ENCODE measurements at places on chromosomes 16 and 17.

DNA sequence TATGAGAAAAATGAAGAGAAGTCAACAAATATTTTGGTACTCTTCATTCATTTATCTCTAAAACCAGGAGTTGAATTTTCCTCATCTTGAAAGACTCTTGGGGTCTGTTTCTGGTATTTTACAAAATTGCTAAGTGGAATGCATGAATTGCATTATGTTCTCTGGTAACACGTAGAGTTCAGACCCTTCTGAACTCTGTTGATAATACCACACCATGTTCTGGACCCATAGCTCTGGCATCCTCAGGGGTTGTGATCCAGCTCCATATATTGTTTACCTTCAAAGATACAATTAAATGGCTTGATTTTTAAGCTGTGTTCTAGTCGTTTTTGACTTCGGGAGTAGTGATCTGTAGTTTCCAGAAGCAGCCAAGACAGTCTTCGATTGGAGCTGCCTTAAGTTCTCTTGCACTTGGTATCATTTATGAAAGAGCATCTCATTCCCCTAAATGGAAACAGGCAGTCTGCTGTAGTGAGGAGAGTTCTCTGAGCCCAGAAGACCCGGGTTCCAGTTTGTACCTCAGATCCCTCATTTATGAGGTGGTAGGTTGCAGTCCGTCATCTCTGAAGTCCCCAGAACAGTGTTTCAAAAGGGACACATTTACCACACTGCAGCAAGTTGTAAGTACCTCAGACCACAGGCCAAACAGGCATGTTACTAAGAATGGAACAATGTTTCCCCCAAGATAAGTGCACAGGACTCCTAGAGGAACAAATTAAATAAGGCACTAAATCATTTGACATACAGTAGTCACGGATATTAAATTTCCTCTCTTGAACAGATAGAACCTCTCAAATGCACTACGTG lies 9.6 kb downstream of the PSMD7 start:
- DNase-seq, result no peak

DNA sequence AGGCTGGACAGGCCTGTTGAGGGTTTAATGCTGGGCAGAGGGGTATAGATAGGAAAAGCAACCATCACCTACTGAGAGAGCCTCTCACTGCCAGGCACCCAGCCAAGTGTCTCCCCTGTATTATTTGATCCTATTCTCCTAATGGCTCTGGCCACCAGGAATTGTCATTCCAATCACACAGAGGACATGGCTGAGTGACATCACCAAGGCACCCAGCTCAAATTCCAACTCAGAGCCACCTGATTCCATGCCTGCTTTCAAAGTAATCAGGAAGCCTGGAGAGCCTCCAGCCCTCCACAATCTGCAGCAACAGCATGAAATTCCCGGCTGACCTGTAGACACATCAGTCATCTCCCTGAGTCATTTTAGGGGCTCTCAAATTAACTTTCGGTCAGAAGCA lies 368.9 kb upstream of the C16orf82 start:
- DNase-seq, result no peak

DNA sequence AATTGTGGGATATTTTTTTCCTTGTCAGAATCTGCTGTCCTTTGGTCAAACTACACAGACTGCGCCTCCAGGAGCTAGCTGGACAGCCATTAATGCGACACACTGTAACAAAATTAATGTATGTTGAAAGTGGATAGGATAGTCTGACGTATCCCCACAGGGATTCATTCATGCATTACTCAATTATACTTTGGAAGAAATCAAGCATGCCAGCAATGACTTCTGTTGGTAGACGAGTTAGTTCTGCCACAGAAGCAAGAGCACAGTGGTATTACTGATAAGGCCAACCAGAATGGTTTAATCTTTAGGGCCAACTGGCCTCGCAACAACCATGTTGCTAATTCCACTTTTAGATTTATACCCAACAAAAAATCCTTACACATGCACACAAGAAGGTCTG lies 106.4 kb upstream of the TOB1 start:
- DNase-seq, result no peak

- DNase-seq, result peak; percentile 19
Observed at GRCh38 chr17:44065668-44066203, 735 bp downstream of the LSM12 start.

DNA sequence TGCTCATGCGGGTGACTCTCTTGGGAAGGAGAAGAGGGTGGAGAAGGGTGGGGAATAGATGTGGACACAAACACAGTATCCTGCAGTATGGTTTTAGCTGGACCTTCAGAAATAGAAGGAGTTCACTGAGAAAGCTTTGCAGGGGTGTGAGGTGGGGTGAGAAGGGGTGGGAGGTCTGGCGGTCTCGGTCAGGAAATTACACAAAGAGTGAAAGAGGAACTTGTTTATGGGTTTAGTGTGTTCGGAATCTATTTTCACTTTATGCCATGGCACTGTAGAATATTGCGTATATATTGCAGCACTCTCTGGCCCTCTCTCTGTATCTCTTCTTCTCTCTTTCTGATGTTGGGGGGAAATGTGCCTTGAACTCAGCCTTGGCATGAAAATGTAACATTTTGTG lies 148.2 kb upstream of the GOT2 start:
- DNase-seq, result no peak

- DNase-seq, result no peak
Observed at GRCh38 chr17:29363716-29364115, 26.4 kb upstream of the TAOK1 start.

GRCh38 chr17:31699886-31700285 lies 159.2 kb downstream of the COPRS start:
- DNase-seq, result no peak

DNA sequence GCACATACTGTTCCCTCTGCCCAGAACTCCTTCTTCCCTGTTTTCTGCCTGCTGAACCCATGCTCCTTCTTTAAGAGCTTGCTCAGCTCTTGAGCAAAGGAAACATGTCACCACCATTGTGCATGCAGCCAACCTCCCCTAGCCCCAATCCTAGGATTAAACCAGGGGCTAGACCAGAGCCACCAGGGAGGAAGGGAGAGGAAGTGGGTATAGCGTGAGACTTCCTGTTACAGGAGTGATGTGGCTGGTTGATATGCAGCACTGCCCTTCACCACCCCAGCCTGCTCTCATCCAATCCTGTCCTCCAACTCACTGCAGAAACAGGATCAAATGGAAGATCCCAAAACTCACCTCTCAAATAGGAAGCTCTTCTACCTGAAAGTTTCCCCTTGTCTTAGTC lies 67.1 kb upstream of the CDH5 start:
- DNase-seq, result no peak
